CD4-positive, alpha-beta T cell treated with Interleukin-10 for 1 hour (primary cell): ENCODE measurements at places on chromosomes 11 and 22.
A peak's percentile ranks its signal among the peaks of the same experiment; 100 is the strongest.

DNA sequence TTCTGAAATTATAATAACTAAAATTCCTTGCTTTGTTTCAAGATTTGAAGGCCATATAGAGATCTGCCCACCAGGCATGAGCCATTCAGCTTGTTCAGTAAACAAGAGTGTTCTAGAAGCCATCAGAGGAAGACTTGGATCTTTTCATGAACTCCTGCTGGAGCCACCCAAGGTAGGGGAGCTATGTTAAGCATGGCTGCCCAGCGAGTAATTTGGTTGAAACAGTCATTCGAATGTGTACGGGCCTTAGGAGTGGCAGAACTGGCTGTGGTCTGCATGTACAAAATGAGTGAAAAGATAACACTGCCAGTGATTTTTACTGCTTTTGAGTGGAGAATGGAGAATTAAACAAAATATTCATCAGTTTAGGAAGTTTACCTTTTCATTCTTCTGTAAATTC lies 103.7 kb downstream of the PPP6R3 start:
- DNase-seq, result no peak

DNA sequence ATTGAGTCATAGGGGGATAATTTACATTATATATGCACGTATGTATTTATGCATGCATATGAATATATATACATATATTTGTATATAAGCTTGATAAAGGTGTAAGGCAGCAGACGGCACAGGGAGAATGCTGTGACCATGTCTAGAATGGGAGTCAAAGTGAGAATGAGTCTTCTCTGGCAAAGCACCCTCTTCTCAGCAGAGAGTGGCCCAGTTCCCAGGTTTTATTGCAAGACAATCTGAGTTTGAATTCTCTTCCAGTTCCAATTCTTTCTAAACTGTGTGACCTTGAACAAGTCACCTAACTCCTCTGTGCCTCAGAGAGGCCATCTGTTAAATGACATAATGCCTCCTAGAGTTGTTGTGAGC lies 13.8 kb downstream of the EHF start:
- no peak for DNase-seq

DNA sequence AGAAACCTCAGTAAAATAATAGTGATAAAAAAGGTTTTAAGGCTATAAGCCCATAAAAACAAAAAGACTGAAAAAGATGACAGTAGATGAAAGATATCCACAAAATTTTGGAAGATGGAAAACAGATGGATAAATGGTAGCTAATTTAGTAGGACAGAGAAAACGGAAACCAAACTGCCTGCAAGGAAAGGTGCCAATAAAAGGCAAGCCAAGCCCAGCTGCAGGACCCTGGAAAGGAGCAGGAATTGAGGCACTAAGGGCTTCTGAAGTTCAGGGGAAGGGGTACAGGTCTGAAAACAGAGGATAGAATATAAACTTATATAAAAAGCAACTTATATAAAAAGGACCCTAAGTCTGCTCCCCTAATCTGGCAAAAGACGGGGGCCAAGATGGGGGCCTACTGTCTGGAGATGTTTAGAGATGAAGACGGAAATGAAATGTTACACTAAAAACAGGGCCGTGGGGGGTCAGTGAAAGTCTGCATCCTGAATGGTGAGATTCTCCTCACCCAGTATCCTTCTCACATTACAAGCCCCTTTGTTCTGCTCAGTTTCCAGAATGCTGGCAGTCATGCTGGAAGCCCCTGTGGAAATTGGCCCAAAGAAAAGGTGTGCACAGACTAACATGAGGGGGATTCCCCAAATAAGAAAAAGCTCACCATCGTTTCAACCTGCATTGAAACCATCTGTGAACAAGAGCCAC lies 269.3 kb upstream of the PITPNB start:
- DNase-seq, result no peak

DNA sequence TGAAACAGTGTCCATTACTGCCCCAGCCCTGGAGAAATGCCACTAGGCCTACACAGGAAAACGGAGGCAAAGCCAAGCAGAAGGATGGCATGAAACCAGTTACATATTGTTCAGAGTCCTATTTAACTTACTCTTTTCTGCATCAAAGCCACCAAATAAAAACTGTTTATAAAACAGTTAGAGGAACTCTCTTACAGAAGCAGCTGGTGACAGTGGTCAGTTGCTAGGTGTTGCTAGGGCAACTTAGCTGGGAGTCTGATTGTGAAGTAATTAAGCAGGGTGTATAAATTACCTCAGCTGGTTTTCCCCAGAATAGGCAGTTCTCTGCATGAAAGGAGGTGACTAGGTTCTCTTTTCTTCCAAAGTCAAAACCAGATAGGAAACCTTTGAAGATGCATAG lies 115.6 kb upstream of the ZBED5 start:
- DNase-seq, result peak; percentile 7

- DNase-seq, result no peak
Measured at GRCh38 chr11:32385998-32386397, 49.3 kb downstream of the WT1 start.

- DNase-seq, result no peak
Measured at GRCh38 chr11:13595166-13595565, 73.3 kb upstream of the FAR1 start.

- DNase-seq, result no peak
Measured at GRCh38 chr11:39960206-39960605, 1499.2 kb downstream of the LRRC4C start.

- peak; percentile 65 for DNase-seq
Measured at GRCh38 chr22:25081409-25081824, 118.2 kb upstream of the CRYBB3 start.

- peak; percentile 55 for DNase-seq
Measured at GRCh38 chr22:42313804-42314581, 43.5 kb upstream of the TCF20 start.

DNA sequence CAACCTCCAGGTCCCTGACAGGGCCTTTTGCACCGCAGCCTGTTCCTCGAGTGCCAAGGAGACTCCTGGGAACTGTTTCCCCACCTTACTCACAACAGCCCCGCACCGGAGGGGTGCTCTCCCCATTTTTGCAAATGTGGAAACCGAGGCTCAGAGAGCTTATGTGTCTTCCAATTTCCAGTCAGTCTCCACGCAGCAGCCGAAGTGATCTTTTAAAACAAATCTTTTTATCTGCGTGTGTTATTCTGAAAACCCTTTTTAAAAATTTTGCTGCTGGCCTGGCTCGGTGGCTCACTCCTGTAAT lies 409 bp upstream of the TMEM134 start:
- DNase-seq, result no peak

GRCh38 chr11:35192347-35192746 lies 53.4 kb downstream of the CD44 start:
- no peak for DNase-seq

DNA sequence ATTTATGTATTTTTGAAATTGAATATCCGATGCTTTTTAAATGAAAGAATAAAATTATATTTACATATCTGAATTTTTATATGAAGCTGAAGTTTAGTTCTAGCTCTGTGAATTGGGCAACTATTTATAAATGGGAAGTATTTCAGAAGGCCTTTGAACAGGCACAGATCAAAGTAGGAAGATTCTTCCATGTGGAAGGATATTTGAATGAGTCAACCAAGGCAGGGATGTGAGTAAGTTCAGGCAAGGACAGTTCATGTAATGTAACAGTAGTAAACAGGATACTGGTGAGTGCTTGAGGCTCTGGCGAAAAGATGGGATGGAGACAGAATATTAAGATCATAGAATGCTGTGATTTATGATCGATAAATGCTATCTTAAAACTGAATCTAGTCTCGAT lies 417.8 kb upstream of the CCDC179 start:
- DNase-seq, result no peak

GRCh38 chr11:45494738-45495137 lies 170.7 kb downstream of the CHST1 start:
- DNase-seq, result no peak

DNA sequence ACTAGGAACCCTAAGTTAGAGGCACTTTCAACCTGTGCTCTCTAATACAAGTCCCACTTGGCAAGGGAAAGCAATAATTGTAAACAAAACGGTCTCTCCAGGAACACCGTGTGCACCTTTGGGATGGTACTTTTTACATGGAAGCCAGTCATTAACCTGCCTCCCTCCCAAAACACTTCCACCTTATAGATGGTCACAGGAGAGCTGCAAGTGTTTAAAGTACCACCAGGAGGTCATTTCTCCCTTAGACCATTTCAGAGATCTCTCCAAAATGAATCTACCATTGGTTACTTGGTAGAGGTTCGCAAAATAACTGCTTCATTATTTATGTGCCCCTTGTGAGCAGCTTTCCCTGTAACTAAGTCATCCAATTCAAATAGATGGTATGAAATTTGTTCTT lies 375.3 kb downstream of the DYNC2H1 start:
- DNase-seq, result no peak

DNA sequence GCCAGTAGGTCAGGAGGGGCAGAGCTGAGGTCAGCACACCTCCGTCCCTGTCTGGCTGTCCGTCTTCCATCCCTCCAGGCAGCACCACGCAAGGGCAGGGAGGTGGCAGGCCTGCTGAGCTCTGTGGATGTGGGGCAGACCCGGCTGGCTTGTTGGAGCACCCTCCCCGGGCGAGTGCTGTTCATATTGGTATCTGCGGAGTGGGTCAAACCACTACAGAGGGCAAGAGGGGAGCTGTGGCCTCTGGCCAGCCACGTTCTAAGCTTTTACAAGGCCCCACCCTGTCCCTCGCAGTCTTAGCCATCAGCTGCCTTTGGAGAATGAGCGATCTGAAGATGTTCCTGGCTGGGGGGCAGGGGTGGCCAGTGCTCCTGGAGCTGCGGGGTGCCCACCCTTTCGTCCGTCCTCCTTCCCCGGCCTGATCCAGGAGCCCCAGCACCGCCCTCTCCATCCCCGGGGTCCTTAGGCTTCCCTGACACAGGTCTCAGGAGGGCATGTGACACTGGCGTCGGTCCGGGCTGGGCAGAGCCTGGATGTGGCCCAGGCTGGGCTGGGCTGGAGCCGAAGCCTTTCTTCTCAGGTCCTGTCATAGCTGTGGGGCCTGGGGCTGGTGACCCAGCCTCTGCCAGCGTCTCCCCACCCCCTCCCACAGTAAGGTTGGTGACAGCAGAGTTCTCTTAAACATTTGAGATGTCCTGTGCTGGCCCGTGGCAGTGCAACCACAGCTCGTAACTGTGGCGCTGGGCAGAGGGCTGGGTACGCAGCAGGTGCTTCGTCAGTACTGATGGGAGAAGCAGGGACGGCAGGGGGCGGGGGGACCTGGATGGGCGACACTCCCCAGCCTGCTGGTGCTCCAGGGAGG lies 31.7 kb upstream of the GRAMD4 start:
- no peak for DNase-seq

- no peak for DNase-seq
Measured at GRCh38 chr11:2177076-2177475, 5.5 kb upstream of the TH start.

GRCh38 chr11:83259559-83259958 lies 26.6 kb downstream of the CCDC90B start:
- no peak for DNase-seq

DNA sequence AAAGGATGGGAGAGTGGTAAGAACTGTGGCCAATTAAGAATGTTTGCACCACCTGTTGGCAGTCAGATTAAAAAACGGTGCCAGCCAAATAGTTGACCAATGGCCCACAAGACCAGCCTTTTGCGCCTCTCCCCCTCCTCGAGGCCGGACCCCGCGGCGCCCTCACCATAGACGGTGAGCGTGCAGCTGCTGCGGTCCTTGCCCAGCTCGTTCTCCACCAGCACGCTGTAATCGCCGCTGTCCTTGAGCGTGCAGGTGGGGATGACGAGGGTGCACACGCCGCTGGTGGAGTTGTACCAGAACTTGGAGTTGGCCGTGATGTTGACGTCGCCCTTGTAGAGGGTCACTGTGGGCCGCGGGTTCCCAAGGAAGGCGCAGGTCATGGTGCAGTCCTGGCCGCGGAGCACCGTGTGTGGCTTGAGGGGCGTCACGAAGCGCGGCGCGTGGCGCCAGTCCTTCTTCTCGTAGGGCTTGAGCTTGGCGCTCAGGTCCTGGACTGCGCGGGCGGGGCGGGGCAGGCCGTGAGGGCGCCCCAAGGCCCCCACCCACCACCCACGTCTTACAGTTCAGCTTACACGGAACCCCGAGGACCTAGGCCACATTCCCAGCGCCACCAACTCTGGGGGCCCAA lies 7.2 kb downstream of the TMEM86A start:
- peak; percentile 26 for DNase-seq

DNA sequence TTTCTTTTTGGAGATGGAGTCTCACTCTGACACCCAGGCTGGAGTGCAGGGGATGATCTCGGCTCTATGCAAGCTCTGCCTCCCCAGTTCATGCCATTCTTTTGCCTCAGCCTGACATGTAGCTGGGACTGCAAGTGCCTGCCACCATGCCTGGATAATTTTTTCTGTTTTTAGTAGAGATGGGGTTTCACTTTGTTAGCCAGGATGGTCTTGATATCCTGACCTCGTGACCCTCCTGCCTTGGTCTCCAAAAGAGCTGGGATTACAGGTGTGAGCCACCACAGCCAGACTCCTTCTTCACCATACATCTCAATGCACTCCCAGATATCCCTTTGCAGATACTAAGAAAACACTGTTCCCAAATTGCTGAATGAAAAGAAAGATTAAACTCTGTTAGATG lies 224.3 kb downstream of the OR4A5 start:
- no peak for DNase-seq

- peak; percentile 28 for DNase-seq
Measured at GRCh38 chr22:42967933-42968332, 47.0 kb downstream of the PACSIN2 start.

DNA sequence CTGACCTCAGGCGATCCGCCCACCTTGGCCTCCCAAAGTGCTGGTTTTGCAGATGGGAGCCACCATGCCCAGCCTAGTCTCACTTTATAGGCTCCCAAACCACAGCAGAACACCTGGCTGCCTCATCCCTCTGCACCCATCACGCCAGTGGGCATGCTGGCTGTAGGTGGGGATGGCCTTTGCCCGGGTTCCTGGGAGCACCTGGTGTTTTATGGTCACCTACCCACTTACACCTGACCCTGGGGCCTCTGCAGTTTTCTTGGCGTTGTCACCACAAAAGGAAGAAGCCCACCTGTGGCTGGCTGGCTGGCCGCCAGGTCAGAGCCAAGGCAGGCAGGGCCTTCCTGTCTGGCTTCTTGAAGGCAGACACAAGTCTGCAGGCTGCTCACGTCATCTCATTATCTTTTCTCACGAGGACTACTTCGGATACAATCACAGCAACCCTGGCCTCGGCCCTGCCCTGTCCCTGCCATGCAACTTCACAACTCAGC lies 8.2 kb downstream of the RRP7A start:
- no peak for DNase-seq

GRCh38 chr11:2930704-2931419 lies 1.6 kb upstream of the PHLDA2 start:
- DNase-seq, result peak; percentile 59

GRCh38 chr11:84720706-84721402 lies 906.3 kb downstream of the DLG2 start:
- DNase-seq, result no peak

- no peak for DNase-seq
Measured at GRCh38 chr22:49747716-49748115, 80.0 kb downstream of the BRD1 start.

GRCh38 chr11:118447423-118447822 lies 11.1 kb downstream of the KMT2A start:
- no peak for DNase-seq

- DNase-seq, result no peak
Measured at GRCh38 chr11:17529844-17530185, 14.4 kb downstream of the USH1C start.

GRCh38 chr11:16512899-16513241 lies 156.5 kb upstream of the SOX6 start:
- no peak for DNase-seq
